ENCODE measurements at places on chromosomes 12 and 14.

DNA sequence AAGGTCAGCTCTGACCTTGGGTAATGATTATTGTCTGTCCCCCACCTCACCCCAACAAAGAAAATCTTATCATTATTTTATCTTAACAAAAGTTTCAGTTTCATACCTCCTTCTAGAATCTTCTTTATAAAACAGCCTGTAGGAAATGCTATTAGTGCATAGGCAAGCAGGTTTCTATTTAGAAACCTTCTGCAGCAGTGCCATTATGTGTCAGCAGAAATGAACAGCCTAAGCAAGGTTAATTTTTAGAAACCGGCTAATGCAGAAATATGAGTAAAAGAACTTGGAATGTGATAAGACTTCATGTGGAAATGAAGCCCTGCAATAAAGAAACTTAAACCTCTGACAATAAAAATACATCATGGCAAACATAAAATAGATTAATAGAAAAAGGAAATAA lies 814.4 kb downstream of the FSCB start:
- no peak for DNase-seq

- no peak for DNase-seq
Observed at GRCh38 chr14:75636100-75636692, 24.5 kb downstream of the ERG28 start.

DNA sequence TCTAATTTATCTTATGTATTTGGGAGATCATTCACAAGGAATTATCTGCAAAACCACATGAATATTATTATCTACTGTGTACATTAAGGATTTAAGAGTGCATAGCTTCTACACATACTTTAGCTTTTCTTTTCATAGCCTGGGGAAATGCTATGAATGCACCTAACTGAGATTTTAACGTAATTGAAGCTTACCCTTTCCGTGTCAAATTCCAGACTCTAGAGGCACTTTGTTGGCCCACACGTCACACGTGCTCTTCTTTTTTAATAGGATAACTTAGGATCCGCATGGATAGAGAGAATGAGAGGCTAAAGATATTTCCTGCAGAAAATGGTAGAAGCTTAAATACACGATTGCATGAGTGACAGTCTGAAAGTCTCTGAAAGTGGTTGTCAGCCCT lies 481.1 kb downstream of the PCNX1 start:
- no peak for DNase-seq

DNA sequence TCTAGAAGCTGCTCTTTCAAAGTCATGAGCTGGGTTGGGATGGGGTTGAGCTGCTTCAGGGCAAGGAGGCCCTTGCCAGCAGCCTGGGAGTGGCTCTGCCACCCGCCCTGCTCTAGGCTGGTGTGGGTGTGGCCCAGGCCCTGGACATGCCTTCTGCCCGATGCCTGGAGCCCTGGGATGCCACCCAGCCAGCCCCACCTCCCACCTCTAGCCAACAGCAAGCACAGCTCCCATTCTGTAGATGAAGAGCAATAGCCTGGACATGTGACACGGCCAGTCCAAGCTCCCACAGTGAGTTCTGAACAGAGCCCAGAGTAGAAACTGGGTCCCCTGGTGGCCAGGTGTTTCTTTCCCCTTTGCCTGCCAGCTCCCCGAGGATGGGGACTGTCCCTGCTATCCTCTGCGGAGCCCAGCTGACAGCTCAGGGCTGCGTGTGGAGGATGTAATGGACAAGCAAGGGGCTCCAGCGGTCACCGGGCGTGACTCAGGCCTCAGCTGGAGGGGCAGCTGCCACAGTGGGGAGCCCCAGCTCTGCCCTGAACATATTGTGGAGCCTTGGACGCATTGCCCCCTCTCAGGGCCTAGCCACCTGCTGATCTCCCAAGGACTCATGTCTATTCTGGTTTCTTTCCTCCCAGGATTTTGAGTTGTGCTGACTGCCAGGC lies 165.2 kb downstream of the TSPAN9 start:
- no peak for DNase-seq

DNA sequence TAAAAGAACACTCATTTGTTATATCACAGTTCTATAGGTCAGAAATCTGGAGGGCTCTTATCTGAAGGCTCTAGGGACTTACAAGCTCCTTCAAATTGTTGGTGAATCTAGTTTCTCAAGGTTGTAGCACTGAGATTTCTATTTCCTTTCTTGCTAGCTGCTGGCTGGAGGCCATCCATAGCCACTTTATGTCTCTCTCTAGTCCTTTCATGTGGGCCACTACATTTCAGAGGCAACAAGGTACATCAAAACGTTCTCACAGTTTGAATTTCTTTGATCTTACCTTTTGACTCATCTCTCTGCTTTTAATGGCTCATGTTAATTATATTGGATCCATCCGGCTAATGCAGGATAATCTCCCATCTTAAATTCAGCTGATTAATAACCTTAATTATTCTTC lies 286.8 kb downstream of the DIO2 start:
- no peak for DNase-seq

DNA sequence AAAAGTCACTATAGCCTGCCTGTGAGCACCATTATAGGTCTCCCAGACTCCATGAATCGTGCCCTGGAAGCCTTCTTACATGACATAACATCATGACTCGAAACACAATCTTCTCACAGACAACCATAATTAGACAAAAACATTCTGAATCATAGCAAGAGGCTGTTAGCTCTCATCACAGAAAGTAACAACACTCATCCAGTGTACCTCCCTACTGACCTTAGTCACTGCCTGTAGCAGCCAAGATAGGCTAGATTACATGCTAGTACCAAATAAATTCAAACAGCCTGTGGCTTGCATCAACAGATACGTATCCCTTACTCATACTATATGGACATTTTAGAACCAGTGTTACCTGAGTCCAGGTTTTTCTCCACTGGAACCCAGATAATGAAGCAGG lies 663.8 kb upstream of the FOXG1 start:
- no peak for DNase-seq

- DNase-seq, result no peak
Observed at GRCh38 chr12:25958428-25959070, at the start of gene RASSF8. Gene RASSF8 (plus strand): TSS chr12:25958682. CDS start chr12:26055344, 96,662 bp downstream.

DNA sequence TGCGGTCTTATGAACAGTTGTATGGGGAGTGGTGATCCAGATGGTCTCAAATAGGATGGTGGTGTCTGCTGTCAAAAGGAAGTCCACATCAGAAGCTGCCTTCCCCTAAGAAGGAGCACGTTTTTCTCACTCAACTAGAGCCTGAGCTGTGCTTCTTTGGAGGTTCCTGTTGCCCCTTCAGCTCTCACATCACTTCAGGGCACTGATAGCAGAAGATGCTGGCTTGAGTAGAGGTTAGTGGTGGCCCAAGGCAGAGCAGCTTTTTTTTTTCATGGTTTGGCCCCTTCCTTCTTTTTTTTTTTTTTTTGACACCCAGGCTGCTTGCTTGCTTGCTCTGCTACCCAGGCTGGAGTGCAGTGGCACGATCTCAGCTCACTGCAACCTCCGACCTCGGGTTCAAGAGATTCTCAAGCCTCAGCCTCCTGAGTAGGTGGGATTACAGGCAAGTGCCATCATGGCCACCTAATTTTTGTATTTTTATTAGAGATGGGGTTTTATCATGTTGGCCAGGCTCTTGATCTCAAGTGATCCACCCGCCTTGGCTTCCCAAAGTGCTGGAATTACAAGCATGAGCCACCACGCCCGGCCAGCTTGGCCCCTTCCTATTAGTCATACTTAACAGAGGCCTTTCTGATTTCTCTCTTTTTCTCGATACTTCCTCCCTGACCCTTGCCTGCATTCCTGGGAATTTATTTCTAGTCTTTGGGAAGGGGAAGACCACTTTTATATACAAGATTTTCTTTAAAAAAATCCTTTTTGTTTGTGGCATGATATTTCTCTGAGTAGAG lies 31.6 kb downstream of the KLRD1 start:
- no peak for DNase-seq

DNA sequence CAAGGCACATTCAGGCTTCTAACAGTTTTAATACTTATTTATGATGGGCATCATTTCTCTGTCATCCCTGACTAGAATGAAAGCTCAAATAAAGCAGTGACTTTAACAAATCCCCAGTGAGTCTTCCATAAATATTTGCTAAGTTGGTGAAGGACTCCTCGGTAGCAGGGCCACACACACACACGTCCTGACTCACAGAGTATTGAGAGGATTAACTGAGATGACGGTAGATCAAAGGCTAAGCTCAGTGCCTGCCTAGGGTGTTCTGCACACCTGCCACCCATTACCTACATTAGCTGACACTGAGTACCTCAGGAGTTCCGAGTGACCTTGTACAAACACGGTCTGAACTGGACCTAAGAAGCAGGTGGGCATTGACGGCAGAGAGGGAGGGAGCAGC lies 197.3 kb upstream of the SFSWAP start:
- no peak for DNase-seq

DNA sequence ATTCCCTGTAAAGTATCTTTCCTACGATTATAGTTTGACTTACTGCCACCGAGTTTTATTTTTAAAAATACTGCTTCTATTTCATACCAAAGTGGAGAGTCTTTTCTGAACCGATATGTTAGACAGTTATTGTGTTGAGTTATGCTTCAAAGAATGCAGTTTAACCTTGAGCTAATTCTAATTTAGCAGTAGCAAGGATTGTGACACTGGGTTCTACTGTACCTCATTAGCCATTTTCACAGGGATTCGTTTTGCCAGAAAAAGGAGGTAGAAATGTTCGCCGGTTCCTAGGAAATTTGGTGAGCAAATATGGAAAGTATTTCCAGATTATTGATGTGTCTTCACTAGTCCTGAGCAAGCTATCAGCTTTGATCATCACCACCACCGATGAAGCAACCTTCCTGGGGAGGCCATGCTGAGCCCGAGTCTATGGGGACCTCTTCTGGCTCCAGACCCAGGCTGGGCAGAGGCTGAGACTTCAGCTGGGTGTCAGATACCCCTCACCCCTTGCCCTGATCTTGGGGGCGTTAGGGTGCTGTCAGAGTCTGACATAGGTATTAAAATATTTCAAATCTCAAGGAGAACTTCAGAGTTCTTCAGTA lies 13.6 kb downstream of the GLRX5 start:
- DNase-seq, result no peak
